ENCODE measurements at places on chromosomes 2 and 18.

DNA sequence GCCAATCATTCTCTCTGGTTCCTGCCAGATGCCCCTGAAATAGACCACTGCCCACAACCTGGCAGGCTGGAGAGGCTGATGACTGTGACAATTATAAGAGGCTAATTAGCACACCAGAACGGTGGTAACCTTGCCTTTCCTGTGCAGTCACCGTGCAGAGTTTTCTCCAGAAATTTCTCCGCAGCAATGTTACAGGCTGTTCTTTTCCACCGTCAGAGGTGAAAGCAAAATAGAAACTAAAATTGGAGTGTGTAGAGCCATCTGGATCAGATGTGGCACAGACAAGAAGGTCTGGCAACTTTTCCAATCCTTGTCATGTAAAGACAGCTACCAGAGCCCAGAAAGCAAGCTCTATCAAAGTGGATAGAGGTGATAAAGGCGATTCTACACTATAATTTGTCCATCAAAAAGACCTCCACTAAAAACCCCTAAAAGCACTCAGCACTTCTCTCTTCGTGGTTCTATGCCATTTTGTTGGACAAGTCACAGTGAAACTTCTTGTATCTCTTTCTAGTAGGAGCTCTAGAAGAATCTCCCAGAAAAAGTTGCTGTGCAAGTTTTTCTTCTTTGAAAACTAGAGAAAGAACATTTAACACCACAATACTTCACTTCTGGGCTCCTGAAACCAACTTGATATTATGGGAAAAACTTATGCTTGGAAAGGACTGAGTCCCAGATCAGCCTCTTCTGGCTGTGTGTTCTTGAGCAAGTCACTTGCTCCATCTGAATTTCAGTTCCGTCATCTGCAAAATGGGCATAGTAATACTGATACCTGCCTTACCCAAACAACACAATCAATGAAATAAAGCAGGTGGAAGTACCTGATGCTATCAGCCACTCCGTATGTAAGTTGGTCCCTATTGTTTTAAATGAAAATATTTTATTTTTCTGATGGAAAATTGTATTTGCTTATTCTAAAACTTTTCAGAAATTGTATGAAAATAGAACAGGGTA lies 295.6 kb upstream of the DLGAP1 start:
- DNase-seq = no peak

DNA sequence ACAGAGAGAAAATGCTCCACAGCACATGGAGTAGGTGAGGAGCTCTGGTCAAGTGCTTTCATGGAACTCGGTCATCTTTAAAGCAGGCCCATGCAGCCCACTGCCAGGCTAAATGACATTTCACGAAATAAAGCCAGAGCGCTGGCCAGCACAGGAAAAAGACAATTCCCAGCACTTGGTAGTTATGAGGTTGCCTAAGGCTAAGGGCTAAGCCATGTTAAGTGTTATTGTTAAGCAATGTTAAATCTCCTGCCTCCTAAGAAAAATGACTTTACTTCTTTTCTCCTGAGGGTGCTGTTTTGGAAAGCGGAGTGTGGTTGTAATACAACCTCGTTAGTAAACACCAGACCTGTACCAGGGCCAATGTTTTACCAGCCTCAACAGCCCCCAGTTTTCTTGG lies 125.9 kb upstream of the NRP2 start:
- DNase-seq = no peak

GRCh38 chr2:148614322-148615049 lies 30.1 kb upstream of the EPC2 start:
- no peak for DNase-seq

GRCh38 chr18:13871701-13872100 lies 43.6 kb downstream of the MC2R start:
- DNase-seq = no peak

DNA sequence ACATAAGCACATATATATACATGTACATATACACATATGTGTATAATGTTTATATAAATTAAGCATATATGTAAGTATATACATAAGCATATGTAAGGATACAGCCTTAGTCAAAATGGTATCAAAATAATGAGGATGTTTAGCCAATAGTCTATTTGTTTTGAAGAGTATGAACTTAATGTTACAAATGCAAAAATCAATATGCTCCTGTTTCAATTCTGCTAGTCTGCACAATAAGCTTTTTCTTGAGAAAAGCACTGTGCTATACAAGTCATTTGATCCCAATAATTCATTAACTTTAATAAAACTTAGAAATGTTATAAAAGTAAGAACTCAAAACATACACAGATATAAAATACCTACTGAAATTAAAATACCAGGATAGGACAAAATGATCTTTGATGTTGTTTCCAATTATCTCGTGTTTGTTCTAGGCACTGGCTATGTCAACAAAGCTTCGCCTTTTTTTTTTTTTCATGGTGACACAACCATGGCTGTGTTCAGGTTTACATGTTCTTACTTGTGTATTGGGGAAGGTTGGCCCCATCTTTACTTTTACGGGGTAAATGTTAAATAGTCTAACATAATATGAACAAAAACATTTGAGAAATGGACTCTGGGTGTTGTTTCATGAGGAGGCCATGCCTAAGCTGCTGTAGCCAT lies 271.1 kb upstream of the CDH19 start:
- DNase-seq = no peak

DNA sequence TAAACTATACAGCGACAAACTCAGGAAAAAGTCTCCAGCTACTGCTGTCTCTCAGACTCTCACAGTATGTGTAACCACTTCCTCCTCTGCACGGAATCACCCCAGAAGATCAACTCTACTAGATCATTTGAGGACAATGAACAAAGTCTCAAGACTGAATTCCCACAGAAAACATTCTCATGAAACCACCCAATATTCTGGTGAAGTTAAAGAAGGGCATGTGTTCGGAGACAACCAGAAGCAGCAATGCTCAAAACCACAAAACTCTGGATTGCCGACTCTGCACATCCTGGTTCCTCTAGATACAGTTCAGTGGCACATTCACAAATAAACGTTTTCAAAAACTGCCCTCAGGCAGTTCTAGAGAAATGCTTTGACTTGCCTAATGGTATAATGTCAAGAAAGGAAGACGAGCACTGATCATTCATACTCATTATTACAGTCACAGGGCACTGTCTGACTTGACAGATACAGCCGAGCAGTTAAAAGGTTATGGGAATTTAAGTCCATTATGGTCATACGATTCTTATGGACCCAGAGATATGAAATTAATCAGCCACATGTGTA lies 91.9 kb upstream of the STK17B start:
- no peak for DNase-seq

DNA sequence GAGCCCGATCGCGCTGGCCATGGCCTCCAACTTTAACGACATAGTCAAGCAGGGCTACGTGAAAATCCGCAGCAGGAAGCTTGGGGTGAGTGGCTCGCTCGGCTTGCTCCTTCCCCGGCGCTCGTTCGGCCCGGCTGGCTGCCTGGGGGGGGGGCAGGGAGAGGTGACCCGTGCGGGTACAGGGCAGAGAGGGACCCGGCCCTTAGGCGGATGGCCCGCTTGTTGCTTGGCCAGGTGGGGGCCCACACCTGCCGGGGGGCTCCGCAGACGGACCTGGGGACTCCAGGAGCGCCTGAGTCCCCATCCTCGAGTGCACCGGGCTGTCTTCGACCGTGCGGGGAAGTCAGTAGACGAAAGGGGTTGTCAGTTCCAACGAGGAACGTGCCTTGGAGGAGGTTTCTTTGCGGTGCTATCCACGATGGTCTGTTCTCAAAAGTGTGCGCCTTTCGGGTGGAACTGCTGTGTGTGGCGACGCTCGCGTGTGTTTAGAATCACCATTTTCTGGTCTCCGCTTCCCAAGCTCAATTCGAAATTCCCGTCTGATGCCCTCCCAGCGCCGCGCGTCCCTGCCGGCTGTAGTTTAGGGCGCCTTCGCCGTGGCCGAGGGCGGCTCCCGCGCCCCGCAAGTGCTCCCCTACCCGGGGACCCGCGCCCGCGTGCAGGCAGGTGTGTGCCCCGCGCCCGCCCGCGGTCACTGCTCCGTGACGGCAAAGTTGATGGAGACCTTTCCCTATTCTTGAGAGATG lies 711 bp downstream of the DOK6 start:
- DNase-seq = no peak

DNA sequence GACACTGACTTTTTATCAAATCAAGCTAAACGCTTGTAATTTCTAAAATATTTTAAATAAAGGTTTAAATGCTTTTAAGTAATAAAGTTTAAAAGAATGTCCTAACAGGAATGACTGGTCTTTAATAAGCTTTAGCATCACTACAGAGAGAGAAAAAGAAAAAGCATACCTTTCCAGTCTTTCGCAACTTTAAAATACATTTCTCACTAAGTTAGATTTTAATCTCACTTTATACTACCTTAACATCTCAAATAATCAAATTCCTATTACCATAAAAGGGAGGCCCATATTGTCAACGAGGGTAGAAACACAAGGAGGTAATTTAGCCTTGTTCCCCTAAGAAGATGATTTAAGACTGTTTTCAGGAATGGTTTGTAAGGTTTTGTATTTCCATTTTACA lies 80.7 kb downstream of the STRN start:
- no peak for DNase-seq

- DNase-seq = no peak
Measured at GRCh38 chr2:71151620-71152019, 21.2 kb downstream of the MPHOSPH10 start.

GRCh38 chr2:190405995-190406394 lies 2.2 kb upstream of the MFSD6 start:
- no peak for DNase-seq

GRCh38 chr2:221596192-221596591 lies 24.1 kb upstream of the EPHA4 start:
- DNase-seq = no peak

- no peak for DNase-seq
Measured at GRCh38 chr2:164368896-164369295, 252.4 kb downstream of the GRB14 start.

DNA sequence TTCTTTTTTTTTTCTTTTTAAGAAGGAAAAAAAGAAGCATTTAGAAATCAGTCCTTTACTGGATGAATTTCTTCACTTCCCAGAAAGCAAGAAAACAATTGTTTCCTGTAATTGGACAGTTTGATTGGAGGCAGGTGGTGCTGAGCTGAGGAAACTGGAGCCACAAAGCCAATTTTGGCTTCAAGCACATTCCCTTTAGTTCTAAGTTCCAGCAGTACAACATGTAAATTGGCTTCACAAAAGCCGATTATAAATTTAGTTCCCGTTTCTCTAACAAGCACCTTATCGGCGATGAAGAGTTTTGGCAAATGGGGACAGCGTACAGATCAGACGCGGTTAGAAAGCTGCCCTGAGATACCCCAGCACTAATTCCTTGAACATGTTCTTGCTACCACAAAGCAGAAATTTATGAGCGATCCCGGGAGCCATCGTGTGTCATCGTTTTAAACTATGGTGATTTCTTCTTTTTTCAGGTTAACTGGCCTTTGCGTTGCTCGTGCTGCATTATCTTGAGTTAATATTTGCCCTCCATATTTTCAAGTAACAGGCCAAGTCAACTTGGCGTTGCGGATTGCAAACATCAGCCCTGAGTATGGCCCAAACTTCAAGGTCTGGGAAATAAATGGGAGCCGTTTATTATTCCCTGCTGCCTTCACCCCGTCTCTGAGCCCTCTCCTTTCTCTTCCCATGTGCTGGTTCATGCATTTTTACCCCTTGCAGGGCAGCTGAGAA lies 190.4 kb upstream of the ID2 start:
- DNase-seq = no peak

- no peak for DNase-seq
Measured at GRCh38 chr18:7812431-7813063, 245.4 kb downstream of the PTPRM start.

DNA sequence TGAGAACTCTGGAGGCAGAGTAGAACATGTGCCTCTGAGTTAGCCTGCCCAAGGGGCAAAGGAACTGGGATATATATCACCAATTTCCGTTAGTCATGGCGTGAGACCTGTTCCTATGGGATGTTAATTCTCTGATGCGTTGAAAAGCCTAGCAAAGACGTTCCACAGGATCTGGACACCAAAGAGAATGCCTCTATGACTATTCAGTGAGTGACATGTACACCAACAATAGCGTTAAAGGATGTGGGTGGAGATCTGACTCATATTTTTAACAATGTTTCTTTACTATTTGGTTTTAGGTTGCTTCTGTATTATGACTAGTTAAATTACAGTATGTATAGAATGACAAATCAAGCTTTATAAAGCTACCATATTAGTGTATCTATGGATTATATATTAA lies 320.9 kb upstream of the MC4R start:
- DNase-seq = no peak

GRCh38 chr2:108412995-108413710 lies 35.4 kb downstream of the SULT1C4 start:
- no peak for DNase-seq

GRCh38 chr2:17869128-17869527 lies 9.3 kb upstream of the KCNS3 start:
- no peak for DNase-seq

DNA sequence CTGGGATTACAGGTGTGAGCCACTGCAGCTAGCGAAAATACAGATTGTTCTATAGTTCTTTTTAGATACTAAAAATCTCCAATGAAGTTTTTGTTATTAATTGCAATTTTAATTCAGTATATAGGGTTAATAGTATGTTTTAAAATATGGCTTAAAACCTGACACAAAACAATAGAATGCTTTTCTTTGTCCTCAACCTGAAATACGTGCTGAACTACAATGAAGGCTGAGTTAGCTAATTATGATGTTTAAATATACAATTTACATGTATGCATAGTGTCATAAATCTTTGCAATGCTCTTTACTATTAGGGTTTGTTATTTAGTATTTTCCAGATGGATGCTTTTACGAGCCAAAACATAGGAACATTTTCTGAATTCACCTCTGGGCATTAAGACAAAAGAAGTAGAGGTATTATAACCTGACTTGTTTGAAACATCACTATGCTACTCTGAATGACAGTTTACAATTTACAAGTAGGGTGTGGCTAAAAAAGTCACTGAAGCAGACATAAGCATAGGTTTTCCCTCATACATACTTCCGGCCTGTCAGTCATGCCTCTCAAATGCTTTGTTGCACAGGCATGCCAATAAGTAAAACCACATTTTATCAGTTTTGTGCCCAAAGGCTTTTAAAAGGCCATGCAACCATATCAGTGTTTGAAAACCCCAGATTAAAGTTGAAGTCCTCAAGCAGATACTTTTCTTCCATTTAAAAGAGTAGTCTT lies 168.3 kb downstream of the OTX1 start:
- no peak for DNase-seq

DNA sequence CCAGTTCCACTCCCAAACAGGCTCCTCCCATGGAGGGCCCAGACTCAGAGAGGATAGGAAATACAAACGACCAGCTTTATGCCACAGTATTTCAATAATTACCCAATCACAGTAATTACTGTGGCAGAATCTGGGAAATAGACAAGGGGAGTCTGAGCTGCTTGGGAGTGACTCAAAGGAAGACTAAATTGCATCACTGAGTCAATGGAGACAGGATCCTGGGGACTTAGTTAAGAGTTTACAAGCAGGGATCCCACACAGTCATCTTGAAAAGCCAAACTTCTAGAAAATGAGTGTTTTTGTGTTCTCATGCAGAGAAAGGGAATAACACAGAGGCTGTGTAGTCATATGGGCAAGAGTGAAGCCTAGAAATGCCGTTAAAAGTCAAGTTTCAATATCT lies 1142.1 kb downstream of the CNTNAP5 start:
- no peak for DNase-seq

All from left forelimb (tissue), 1 donor.